ENCODE measurements at places on chromosomes 6 and 20.

DNA sequence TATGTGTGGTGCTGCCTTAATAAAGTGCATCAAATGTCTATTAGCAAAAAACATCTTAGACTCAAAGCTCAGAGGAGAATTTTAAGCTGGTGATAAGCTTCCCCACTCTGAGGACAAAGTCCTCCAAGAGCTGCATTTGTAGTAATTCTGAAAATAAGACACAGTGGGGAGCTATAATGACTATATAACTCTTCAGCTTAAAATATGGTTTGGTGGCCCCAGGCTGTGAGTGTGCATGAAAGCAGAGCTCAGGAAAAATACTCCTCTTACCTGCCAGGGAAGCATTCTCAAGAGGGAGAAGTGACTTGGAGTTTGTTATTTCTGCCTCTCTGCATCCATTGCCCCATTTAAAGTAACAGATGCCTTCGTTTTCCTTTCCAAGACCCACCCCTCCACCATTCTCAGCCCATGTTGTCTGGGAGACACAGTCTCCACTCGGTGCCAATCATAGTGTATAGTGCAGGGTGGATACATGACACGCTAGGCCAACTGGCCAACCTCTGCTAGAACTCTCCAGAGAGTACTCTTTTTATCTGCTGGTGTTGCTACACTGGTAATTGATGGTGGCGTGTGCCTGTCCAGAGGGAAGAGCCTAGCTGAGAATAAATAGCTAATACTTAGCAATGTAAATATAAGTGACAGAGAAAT, 229.2 kb downstream of the PHF3 start:
- no peak for DNase-seq

GRCh38 chr6:1013656-1014430, 298.1 kb upstream of the FOXQ1 start:
- no peak for DNase-seq

- no peak for DNase-seq
These were observed at the start of gene EDN1 for GRCh38 chr6:12289933-12290820. EDN1 (plus strand) TSS chr6:12290361; CDS start chr6:12290630, 269 bp downstream.

- no peak for DNase-seq
These were observed 519.9 kb downstream of the HAO1 start for GRCh38 chr20:7420345-7420744.

DNA sequence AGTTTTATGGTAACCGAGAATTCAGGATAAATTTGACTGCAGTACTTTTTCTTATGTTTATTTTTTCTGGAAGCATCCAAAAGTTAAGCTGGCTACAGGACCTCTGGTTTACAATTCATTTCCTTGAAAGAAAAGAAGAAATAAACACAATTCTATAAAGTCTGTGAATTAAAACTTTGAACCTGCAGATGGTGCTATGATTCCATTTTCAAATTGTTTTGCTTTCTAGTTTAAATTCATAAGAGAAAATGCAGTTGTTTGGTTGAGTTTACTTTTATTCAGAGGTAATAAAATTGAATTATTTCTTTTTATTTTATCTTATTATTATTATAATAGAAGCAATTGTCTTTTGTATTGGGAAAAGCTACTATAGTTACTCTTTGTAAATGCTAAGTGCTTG, 1.8 kb upstream of the VIP start:
- no peak for DNase-seq

- peak; percentile 3 for DNase-seq
These were observed 19.0 kb upstream of the UTRN start for GRCh38 chr6:144266091-144266649.

GRCh38 chr6:163745536-163746400, 331.2 kb downstream of the QKI start:
- no peak for DNase-seq

DNA sequence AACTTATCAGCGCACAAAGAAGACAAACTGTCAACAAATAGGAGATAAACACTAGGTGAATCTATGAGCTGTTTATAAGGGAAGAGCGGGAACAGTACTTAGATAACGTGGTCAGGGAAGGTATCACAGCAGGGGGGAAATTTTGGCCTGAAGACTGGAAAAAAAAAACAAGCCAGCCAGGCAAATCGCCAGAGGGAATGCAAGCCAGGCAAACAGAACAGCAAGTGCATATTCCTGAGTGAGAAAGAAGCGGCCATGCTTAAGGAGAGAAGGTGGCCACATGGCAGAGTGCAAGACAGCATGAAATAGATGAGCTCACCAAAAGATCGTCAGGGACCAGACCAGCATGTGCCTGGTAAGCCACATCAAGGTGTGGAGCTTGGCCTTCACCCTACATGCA, 466.5 kb upstream of the ARID1B start:
- DNase-seq, result no peak

- no peak for DNase-seq
These were observed 19.8 kb upstream of the TINAG start for GRCh38 chr6:54288474-54288873.

GRCh38 chr20:2840967-2841531, 504 bp downstream of the VPS16 start:
- DNase-seq, result no peak

- DNase-seq, result no peak
These were observed 91.7 kb downstream of the SCML4 start for GRCh38 chr6:107732461-107732860.

- no peak for DNase-seq
These were observed 110.5 kb upstream of the AHI1 start for GRCh38 chr6:135608031-135608430.

DNA sequence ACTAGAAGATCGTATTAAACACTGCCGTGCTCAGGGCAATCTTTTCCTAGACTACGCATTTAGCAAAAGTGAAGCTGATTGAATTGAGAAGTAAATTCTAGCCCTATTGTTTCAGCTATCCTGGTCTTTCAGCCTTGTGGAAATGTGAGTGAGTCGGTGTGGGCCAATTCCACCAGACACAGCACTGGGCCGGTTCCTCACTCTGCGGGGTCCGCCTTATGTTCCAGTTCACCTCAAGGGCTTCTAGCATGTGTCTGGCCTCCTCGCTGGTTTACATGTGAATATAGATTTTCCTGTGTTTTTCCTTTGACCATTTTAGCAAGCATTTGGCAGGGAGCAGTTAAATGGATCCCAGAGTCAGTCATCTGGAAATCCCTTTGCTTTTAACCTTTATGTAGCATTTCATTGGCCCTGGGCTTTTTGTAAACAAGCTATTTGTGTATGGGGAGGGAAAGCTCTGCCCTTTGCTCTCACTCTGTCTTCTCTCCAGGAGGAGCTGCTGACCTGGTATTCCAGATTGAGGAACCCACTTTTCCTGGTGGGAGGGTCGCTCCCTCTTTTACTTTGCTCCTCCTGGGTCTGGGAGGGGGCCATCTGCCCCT, 12.4 kb upstream of the GTSF1L start:
- DNase-seq, result no peak

DNA sequence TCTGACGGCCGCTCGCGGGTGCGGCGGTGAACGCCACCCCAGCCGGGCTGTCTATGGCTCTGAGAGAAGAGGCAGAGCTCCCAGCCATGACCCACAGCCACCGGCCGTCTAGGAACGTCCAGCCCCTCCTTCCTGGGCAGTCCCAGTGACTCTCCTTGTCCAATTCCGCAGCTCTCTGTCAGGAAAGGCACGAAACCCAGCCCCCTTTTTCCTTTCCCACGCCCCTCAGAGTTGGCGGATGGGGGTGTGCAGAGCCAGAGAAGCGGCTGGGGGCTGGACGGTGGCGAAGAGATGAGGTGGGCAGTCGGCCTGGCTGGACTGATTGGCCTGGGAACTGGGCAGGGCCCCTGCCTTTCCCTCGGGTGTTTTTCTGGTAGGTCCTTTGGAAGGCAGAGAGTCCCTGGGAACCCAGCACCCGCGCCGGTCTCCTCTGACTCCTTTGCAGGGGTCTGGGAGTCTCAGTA, 1.5 kb downstream of the EBF4 start:
- DNase-seq, result no peak

DNA sequence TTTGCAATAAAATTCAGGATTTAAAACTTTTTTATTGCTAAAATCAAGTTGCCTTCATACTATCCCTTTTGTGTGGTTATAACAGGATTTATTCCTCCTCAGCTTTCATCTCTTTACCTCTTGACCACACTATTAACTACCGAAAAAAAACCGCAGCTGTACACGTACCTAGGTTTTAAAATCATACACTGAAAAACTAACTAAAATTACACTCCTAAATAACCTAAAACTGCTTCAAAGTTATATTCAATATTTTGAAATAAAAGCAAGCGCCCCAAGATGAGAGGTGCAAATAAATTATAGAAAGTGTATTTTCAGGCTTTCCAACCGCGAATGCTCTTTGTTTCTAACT, 1.4 kb downstream of the MPC1 start:
- no peak for DNase-seq

- DNase-seq, result no peak
These were observed 266.2 kb upstream of the ZFP64 start for GRCh38 chr20:52457826-52458225.

DNA sequence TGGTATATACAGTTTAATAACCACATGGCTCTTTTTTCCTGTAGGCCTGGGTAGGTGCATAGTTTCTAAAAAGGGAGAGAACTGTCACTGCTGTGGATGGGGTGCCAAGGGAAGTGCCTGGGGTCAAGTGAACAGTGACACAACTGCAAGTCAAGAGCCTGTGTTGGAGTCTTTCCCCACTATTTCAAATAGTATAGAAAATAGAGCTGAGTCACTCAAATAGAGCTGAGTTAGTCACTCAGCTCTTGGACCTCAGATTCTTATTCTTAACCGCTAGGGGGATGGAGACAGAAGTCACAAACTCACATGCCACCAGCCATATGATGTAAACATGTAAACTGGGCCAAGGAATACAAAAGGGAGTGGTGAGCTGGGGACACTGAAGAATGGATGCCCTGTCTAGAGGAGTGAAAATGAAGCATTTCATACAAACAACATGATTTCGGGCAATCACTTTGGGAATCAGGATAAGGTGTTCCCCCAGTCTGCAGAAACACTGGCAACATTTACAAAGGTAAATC, 2.1 kb downstream of the NQO2 start:
- no peak for DNase-seq

GRCh38 chr20:25196786-25197120, 1.2 kb downstream of the ENTPD6 start:
- DNase-seq, result no peak

- DNase-seq, result no peak
These were observed 9.1 kb downstream of the PNLDC1 start for GRCh38 chr6:159809149-159809548.

- DNase-seq, result no peak
These were observed at the start of gene PRRT1 for GRCh38 chr6:32151863-32152768. PRRT1 (minus strand) TSS chr6:32151939; CDS start chr6:32151827, 112 bp downstream.

- no peak for DNase-seq
These were observed 23.1 kb downstream of the SERPINB1 start for GRCh38 chr6:2818593-2818992.

DNA sequence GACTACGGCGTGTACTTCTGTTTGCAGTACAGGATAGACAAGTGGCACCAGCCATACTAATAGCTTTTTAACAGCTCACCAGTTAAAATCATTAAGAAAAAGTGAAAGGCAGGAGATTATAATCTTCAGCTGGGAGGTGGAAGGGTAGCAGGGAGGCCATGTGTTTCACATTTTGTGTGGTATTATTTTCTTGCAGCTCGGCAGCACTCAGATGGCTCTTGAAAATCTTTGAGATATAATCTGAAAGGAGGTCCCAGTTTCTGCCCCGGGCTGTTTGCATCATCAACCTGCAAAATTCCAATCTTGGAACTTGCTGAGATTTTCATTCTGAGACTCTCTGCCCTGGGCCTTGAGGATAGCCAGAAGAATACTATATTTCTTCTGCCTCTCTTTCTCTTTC, 87.5 kb upstream of the HDAC2 start:
- DNase-seq, result no peak

GRCh38 chr6:135282395-135282794, 101.3 kb downstream of the MYB start:
- DNase-seq, result no peak

DNA sequence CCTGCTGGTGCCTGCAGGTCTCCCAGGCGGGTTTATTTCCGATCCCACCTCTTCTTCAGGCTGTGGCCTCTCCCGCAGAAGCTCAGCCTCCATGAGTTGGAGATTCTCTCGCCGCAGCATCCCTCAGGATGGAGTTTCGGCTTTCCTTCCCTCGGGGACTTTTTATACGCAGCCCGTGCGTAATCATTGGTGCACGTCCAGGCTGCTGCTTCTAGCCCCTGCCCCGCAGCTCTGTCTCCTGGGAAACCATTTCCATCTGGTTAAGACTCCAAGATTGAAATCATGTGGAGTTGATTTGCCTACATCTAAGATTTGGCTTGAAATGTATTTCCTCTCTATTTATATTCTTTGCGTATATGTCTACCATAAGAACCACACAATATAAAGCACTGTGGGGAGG, 46.7 kb upstream of the CARMIL1 start:
- no peak for DNase-seq

- DNase-seq, result no peak
These were observed 81.3 kb downstream of the MOXD1 start for GRCh38 chr6:132320007-132320406.

DNA sequence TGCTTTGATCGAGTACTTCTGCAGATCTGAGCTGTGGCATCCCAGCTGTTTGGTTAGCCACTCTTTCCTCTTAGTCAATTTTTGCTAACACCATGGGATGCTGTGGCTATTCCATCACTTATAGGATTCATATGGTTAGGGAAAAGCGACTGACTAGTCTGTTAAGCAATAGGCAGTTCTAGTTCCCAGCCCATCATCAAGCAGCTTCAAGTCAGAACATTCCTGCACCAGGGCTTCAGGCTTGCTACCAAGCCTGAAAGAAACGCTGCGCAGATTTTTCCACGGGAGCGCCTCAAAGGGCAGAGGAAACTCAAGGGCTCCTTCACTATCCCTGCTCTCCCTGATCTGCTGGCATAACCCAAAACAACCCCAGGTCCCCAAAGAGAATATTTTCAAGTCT, 159.8 kb upstream of the SUPT3H start:
- DNase-seq, result no peak

DNA sequence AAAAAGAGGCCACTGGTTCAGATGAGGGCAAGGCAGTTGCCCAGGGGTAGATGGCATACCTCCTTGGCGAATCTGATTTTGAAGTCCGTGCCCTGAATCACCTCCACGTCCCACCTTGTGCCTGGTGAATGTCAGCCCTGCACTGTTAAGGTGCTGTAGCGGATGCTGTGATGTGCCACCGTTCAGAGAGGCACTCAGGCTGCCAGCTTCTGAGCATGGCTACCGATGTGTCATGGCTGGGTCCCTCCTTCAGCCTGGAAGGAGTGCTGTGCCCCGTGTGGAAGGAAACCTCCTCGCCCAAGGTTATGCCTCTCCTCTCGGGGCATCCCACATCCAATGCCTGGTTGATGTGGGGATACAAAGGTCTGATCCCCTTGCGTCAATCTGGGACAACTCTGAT, 43.6 kb downstream of the UST start:
- no peak for DNase-seq
